ENCODE measurements at places on chromosomes 4 and X.
A peak's percentile ranks its signal among the peaks of the same experiment; 100 is the strongest.

GRCh38 chr4:61493470-61493869 is 293.3 kb downstream of the ADGRL3 start:
- DNase-seq, result no peak

GRCh38 chrX:68917799-68918198 is 89.0 kb downstream of the EFNB1 start:
- DNase-seq, result no peak

GRCh38 chr4:28490669-28491068 is 1630.0 kb downstream of the STIM2 start:
- DNase-seq, result no peak

DNA sequence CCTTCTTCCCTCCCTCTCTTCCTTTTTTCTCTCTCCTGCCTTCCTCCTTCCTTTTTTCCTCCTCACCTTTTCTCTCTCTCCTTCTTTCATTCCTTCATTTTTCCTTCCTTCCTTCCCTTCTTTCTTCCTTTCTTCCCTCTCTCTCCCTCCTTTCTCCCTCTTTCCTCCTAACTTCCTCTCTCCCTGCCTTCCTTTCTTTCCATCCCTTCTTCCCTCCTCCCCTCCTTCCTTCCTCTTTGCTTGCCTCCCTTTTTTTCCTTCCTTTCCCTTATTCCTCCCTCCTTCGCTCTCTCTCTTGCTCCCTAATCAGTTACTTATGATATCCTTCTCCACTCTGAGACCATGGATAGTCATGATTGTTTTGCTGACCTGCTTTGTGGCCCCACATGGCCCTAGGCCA is 56.7 kb upstream of the PUDP start:
- no peak for DNase-seq

DNA sequence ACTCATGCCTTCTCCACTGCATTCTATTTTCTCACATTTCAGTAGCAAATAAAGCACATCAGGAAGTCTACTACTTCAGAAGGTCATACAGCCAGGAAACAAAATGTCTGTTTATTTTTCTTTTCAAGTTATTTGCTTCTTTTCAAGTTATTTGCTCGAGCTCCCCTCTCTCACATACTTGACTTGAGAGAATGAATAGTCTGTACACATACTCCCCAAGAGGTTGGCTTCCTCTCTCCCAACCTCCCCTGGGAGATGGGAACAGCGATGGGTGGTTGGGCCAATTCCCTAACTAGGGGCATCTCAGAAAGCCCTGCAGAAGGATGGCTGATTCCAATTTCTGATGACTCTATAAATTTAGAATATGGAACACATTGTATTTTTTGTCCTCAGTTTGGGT is 64.7 kb upstream of the PTPN13 start:
- DNase-seq, result no peak

DNA sequence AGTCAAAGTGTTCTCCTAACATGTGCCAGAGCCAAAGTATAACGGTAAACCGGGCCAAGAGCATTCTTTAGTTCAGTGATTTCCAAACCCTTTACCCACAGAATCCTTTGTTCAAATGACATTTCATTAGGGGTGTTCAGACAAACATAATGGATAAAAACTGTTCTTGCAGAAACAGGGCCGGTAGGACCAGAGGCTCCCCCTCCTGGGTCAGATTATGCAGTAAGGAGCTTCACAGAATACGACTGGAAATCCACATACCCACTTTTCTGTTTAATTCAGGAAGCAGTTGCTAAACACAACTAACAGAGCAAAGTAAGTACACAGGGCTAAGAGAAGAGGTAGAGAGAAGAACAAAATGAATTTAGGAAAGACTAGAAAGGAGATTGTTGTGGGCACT is 46.6 kb upstream of the TMEM184C start:
- no peak for DNase-seq

GRCh38 chr4:64272432-64272831 is 136.8 kb downstream of the TECRL start:
- DNase-seq, result no peak

DNA sequence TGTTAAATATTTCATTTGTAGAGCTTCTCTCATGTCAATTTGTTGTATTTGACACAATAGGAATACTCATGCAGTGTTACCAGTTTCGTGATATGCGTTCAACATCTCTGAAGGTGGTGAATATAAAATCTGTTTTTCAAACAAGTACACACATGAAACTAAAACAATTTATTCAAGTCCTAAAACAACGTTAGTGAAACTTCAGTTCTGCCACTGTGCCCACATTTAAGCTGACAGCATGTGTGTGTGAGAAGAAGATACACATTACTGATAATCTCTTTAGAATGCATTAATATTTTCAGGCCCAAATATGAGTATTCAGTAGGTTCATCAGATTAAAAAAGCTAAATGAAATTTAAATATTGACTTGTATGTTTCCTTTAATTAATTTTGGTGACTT is 21.7 kb downstream of the GAB1 start:
- no peak for DNase-seq

GRCh38 chr4:126180642-126181041 is 865.9 kb downstream of the FAT4 start:
- no peak for DNase-seq

GRCh38 chrX:129717892-129718291 is 20.9 kb upstream of the XPNPEP2 start:
- no peak for DNase-seq

DNA sequence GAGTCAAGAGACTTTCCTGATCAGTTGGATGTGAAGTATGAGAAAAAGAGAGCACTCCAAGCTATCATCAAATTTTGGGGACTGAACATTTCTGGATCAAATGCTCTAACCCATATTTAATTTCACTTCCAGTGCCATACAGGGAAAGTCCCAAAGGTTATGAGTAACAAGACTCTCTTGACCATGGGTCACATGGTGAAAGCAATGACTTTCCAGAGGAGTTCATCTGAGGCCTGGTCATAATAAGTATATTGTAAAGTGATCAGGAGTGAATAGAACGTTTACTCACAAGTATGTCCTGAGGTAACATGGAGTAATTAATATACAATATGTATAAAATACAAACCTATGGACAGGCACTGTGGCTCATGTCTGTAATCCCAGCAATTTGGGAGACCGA is 40.7 kb upstream of the ARMCX5 start:
- DNase-seq, result no peak

DNA sequence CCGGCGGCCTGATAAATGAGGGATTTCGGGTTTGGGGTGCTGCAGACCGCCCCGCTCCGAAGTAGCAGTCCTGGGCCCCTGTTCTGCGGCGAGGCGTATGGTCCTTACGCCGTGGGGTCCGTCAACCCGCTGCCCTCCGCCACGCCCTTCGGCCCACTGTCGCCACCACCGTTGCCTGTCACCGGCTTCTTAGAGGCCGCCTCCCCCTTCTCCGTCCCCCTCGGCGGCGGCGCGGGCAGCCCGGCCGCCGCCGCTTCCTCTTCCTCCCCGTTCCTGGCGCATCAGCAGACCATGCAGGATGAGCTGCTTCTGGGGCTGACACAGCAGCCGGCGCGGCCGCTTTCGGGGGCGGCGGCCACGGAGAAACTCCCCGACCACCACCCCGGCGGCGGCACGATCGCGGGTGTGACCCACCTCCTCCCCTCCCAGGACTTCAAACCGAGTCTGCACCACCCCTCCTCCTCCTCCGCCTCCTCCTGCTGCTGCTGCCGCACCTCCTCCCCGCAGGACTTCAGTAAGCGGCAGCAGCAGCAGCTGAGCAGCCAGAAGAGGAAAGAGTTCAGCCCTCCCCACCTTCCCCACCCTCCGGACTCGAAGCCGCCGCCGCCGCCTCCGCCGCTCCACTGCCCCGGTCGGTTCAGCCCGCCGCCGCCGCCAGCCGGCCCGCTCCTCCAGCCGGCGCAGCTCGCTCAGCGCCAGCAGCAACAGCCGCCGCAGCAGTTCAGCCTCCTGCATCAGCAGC is 549 bp downstream of the CPEB2 start:
- peak; percentile 52 for DNase-seq

DNA sequence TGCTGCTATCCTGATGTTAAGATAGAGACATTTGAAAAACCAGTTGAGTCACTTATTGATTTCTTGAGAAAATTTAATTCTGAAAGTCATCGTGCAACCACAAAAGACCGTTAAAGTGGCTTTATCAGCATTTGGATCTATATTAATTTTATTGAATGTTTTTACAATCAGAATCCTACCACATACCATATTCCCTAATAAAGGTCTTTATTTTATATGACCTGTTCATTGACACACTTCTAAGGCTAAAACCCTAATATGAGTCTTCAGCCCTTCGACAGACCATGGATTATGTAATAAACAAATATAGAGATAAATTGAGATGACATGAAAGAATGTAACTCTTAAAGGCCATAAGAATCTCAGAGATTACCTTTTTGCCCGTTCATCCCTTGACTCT is 68.1 kb downstream of the BANK1 start:
- DNase-seq, result no peak

GRCh38 chrX:96407501-96407900 is 277.1 kb upstream of the DIAPH2 start:
- no peak for DNase-seq

GRCh38 chr4:177381762-177382310 is 60.4 kb downstream of the AGA start:
- DNase-seq, result no peak

DNA sequence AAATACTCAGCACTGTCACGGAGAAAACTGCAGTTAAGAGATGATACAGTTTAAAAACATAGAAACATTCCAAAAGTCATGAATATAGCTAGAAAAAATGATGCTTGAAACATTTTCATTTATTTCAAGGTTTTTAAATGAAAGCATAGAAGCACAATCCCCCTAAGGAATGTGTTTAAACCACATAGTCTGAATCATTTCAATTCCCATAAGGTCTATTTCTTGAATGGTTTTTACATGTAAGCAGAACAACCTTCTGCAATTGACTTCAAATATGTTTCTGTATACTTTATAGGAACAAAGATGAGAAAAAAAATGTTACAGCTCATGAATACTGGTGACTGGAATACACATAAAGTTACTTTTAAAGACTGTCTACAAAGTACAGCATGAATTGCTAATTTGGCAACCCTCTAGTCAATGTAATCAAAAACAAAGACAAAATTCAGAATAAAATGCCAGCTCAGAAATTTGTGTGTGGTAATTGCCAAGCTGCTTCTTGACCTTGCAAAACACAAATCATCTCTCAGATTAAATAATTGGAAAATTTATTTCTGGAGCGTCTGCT is 886.4 kb upstream of the ADGRL3 start:
- DNase-seq, result no peak

DNA sequence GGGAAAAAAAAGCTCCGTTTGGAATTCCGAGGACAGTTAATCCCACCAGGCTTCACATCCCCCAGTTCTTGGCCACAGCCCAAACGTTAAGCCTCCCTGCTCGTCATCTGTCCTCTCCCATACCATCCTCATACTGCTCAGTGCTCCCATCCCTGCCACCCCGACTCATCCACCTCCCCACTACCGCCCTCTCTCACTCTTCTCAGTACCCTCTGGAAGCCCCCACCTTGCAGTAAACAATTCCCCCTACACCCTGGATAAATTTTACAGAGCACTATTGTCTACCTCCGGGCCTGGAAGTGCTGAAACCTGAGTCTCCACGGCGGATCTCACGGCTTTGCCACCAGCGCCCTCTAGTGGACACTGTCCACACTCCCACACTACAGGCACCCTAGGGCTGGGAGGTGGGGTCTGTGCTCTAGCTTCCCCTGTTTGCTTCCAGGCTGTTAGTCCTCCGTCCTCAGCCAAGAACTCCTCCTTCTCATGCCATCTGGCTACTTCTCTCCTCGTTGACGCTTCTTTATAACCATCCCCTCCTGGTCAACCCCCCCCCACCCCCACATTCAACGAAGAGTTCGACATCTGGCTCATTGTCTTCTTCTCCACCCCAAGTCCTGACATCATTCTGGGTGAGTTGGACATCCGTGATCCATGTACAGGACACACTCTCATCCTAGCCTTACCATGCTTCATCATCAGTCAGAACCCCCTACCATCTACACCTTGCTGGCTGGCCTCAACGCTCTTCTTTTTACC is 54.5 kb downstream of the RTL9 start:
- DNase-seq, result peak; percentile 27

DNA sequence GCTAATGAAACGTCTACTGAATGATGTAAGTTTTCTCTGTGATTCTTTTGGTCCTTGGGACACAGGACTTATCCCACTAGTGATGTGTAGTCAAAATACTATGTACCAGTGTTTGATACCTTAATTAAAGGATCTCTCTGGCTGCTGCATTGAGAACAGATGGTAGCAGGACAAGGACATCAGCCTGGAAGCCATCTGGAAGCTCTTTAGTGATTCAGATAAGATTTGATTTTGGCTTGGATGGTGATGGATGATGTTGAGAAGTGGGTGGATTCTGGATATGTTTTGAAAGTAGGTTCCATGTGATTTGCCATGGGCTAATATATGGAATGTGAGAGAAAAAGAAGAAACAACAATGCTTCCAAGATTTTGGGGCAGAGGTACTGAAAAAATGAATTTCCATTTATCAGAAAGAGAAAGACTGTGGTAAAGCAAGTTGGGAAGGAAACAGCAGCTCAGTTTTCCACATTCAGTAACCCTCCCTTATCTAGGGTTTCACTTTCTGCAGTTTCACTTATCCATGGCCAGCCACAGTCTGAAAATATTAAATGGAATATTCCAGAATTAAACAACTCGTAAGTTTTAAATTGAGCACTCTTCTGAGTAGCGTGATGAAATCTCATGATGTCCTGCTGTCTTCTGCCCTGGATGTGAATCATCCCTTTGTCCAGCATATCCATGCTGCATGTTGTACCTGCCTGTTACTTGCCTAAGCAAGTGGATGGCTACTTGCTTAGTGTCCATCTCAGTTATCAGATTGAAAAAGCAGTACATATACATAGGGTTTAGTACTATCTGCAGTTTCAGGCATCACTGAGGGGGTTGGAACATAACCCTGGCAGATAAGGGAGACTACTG is 15.6 kb downstream of the CD38 start:
- no peak for DNase-seq

GRCh38 chr4:176575141-176575730 is 217.5 kb downstream of the VEGFC start:
- DNase-seq, result no peak

GRCh38 chr4:182083671-182084410 is 159.4 kb upstream of the TENM3 start:
- no peak for DNase-seq

- DNase-seq, result no peak
These were observed 60.5 kb upstream of the ADAMTS3 start for GRCh38 chr4:72629540-72629939.

DNA sequence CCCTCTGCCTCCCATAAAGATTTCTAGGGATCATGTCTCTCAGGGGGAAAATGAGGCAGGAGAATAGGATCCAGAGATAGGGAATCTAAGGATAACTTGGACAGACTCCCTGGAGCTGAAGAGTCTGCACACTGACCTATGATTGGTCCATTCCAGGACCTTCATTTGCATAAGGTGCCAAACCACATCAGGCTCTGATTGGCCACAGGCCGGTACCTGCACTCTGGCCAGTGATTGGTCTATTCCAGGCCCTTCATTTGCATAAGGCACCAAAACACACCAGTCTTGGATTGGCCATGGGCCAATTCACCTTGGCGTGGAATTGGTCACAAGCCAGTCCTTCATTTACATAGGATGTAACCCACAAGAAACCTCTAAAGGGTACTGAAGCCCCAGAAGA is 4.0 kb upstream of the HERC5 start:
- no peak for DNase-seq

GRCh38 chrX:153474718-153475117 is 4.3 kb upstream of the HAUS7 start:
- DNase-seq, result no peak
